ENCODE measurements at places on chromosomes 3 and 15. TPM values are rescaled to one million over a fixed set of nuclear protein-coding genes. Genes with fewer than 3 reads are reported as not detected.

FBXL2 gene
- total RNA-seq: 7.8 TPM

AADAC gene
- not detected for total RNA-seq

NUP210 gene
- total RNA-seq: 11.4 TPM

CYP19A1 gene
- total RNA-seq: 0.42 TPM

LRRIQ4 gene
- 0.15 TPM for total RNA-seq

PCLAF gene
- 138 TPM for total RNA-seq

CD200 gene
- not detected for total RNA-seq

ACVR2B gene
- total RNA-seq: 6.4 TPM

- H3K36me3 ChIP-seq: no peaks in the 10 kb centered on the region
- no peaks in the 10 kb centered on the region for H3K27me3 ChIP-seq
- DNase-seq: no peak
- no peak overlapping the region for H3K4me3 ChIP-seq
- H3K27ac ChIP-seq: no peak overlapping the region
Observed at GRCh38 chr3:116034086-116034485, 410.8 kb downstream of the GAP43 start.

DNA sequence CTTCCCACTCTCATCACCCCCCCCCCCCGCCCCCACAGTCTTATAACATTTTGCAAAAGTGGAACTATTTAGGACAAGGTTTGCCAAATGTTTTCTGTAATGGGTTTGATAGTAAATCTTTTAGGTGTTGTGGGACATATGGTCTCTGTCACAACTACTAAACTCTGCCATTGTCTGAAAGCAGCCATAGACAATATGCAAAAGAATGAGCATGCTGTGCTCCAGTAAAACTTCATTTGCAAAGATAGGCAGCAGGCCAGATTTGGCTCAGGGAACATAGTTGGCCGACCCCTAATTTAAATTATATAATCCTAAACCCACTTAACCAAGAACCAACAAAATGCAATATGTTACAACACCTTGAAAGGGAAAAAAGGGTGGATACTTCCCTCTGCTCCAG, 46.4 kb downstream of the TIPARP start:
- no peak overlapping the region for H3K4me3 ChIP-seq
- peak; percentile 36 for DNase-seq
- H3K27me3 ChIP-seq: no peaks in the 10 kb centered on the region
- H3K27ac ChIP-seq: no peak overlapping the region

DNA sequence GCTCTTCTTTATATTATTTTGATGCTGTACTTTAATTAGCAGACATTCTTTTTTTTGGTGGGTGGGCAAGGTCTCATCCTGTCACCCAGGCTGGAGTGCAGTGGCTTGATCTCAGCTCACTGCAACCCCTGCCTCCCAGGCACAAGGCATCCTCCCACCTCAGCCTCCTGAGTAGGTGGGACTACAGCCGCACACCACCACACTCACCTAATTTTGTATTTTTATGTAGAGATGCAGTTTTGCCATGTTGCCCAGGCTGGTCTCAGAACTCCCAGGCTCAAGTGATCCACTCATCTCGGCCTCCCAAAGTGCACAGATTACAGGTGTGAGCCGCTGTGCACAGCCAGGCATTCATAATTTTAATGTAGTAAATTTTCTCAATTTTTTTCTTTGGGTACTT, 608.1 kb downstream of the ZNF385D start:
- no peaks in the 10 kb centered on the region for H3K4me1 ChIP-seq
- no peaks in the 10 kb centered on the region for H3K36me3 ChIP-seq
- no peak overlapping the region for H3K27ac ChIP-seq
- DNase-seq: no peak
- no peak overlapping the region for H3K4me3 ChIP-seq
- no peaks in the 10 kb centered on the region for H3K27me3 ChIP-seq

- H3K27me3 ChIP-seq: no peaks in the 10 kb centered on the region
- H3K27ac ChIP-seq: no peak overlapping the region
- H3K4me3 ChIP-seq: no peak overlapping the region
Observed at GRCh38 chr3:5426094-5426883, 238.8 kb downstream of the EDEM1 start.

DNA sequence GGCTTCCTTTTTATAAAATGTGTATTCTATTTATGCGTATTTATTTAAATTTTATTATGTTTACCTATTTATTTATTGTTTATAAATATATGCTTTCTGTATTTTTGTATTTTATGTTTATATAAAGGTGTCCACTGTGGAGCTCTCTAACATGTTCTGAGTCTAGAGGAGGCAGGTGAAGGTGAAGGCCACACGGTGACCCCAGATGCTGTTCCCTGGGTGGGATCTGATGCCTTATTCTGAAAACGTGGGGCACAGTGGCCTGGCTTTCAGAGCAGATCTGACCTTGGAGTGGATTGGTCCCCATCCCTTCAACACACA, 104.7 kb upstream of the SLC7A14 start:
- no peak overlapping the region for H3K4me3 ChIP-seq
- no peak overlapping the region for H3K27ac ChIP-seq
- H3K4me1 ChIP-seq: no peaks in the 10 kb centered on the region
- no peaks in the 10 kb centered on the region for H3K36me3 ChIP-seq

GRCh38 chr3:189869165-189869564, 238.0 kb downstream of the TP63 start:
- no peaks in the 10 kb centered on the region for H3K27me3 ChIP-seq
- H3K27ac ChIP-seq: no peak overlapping the region
- H3K4me1 ChIP-seq: no peaks in the 10 kb centered on the region
- H3K4me3 ChIP-seq: no peak overlapping the region
- no peaks in the 10 kb centered on the region for H3K36me3 ChIP-seq

GRCh38 chr3:33170531-33170930, 48.1 kb downstream of the SUSD5 start:
- DNase-seq: no peak
- H3K4me1 ChIP-seq: no peaks in the 10 kb centered on the region
- no peaks in the 10 kb centered on the region for H3K36me3 ChIP-seq

DNA sequence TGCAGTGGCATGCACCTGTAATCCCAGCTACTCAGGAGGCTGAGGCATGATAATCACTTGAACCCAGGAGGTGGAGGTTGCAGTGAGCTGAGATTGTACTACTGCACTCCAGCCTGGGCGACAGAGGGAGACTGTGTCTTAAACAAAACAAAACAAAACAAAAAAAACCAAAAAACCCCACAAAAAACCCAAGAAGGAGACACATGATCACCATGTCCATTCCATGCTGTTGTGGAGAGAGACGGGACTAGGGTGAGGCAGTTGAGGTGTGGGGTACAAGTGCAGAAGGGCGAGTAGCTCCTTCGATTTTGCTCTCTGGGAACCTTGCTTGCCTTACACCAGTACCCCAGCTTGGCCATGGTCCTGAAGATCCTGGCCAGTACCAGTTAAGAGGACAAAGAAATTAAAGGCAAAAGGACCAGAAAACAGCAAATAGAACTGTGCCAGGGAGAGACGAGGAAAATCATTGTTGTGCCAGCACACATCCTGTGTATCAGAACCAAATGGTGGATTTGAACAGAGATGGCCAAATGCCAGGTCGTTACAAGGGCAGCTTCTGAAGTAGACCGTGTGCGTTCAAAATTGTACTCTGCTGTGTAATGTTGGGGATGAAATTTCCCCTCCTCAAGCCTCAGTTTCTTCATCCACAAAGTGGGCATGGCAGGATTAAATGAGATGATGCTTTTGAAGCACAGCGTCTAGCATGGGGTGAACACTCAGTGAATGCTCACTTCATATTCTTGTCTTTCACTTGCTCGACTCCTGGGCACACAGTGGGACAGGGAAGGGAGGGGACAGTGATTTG, 42.9 kb upstream of the CTSH start:
- H3K4me3 ChIP-seq: no peak overlapping the region
- no peaks in the 10 kb centered on the region for H3K4me1 ChIP-seq
- H3K27me3 ChIP-seq: no peaks in the 10 kb centered on the region
- DNase-seq: no peak

DNA sequence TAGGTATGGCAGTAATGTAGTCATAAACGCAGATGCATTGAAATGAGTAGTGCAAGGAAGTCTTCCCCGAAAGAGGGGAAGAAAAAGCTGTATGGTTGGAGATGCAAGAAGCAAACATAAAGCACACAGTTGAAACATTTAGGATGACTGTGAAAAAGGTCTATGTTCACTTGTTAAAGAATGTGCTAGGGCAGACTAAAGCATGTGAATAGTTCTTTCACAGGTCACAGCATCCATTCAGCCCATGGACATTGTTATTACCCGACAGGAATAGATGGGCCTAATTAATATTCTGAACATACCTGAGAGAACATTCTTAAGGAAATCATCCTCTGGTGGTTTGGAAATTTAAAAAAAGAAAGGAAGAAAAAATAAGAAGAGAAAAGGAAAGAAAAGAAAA, 595.2 kb downstream of the ZIC1 start:
- H3K27ac ChIP-seq: no peak overlapping the region
- H3K36me3 ChIP-seq: no peaks in the 10 kb centered on the region
- DNase-seq: no peak

DNA sequence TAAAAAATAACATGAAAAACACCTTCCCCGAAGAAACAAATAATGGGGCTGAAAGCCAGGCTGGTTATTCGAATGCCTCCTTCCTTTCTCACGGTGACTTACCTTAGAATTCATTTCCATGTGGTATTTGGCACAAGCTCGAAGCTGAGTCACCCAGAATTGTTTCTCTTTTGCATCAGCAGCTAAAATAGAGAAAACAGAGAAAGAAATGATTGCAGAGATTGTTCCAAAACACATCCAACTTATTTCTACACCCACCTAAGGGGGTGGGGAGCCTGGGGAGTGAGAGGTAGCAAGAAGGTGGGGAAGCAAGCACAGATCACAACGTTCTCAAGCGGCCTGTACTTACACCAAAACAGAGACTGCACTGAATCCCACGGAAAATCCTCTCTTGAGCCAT, 104.7 kb downstream of the OSBPL10 start:
- H3K27me3 ChIP-seq: no peaks in the 10 kb centered on the region
- no peak for DNase-seq
- H3K36me3 ChIP-seq: no peaks in the 10 kb centered on the region
- no peak overlapping the region for H3K27ac ChIP-seq
- H3K4me3 ChIP-seq: no peak overlapping the region

GRCh38 chr15:96035091-96035490, 295.4 kb upstream of the NR2F2 start:
- no peaks in the 10 kb centered on the region for H3K27me3 ChIP-seq
- no peaks in the 10 kb centered on the region for H3K36me3 ChIP-seq
- H3K27ac ChIP-seq: no peak overlapping the region
- no peak overlapping the region for H3K4me3 ChIP-seq

GRCh38 chr15:63805993-63806980, 27.5 kb downstream of the HERC1 start:
- DNase-seq: peak; percentile 54
- no peaks in the 10 kb centered on the region for H3K36me3 ChIP-seq
- no peak overlapping the region for H3K4me3 ChIP-seq

DNA sequence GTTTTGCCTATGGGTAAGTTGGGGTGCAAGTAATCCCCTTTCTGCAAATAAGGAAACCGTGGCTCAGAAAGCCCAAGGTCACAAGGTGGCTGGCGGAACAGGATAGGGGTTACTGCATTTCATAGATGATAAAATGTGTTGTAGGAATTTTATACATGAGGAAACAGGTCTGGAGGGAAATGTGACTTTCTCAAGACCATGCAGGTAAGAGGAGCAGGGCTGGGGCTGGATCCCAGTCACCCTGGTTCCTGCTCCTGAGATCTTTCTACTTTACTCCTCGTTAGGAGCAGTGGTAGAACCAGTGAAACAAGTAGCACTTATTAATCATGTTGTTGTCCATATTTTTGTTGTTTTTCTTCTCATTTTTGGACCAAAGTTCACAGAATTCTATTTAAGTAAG, 63.2 kb downstream of the SSUH2 start:
- no peaks in the 10 kb centered on the region for H3K36me3 ChIP-seq
- no peak overlapping the region for H3K27ac ChIP-seq
- DNase-seq: no peak
- no peak overlapping the region for H3K4me3 ChIP-seq
- no peaks in the 10 kb centered on the region for H3K4me1 ChIP-seq

GRCh38 chr15:54681584-54681983, 515.2 kb downstream of the RSL24D1 start:
- no peaks in the 10 kb centered on the region for H3K4me1 ChIP-seq
- no peaks in the 10 kb centered on the region for H3K36me3 ChIP-seq
- H3K4me3 ChIP-seq: no peak overlapping the region
- DNase-seq: no peak
- H3K27ac ChIP-seq: no peak overlapping the region

DNA sequence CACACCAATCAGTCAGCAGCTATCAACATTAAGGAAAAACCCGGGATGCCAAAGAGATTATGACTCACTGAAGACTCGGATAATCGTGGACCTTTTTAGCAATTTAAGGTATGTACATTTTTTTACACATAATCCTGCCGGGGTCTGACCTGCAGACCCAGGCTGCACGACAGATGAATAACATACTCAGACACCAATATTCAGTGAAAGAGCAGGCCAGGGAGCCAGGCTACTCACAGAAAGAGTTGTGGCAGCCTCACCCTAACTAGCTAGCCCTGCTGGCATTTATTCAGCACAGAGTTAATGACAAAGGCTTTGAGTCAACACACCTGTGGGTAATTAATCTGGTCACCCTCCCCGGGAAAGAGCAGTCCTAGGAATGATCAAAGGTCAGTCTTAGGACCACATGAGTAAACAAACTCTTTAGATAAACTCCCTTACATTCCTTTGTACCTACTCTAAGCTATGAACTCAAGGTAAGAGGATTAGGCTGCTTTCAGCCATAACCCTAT, 727.5 kb downstream of the TBL1XR1 start:
- DNase-seq: no peak
- H3K27me3 ChIP-seq: no peaks in the 10 kb centered on the region
- H3K27ac ChIP-seq: no peak overlapping the region
- no peak overlapping the region for H3K4me3 ChIP-seq

DNA sequence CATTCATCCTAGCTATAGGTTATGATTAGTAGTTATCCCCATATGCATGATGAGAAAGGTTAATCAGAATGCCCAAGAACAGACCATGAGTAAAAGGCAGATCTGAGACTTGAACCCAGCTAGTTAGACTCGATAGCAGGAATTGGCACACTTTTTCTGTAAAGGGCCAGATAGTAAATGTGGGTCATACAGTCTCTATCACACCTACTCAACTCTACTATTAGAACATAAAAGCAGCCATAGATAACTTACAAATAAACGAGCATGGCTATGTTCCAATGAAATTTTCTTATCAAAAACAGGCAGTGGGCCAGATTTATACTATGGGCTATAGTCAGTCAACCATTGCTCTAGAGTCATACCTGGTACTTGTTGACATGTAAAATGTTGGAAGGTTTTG, 24.6 kb downstream of the POLG start:
- no peaks in the 10 kb centered on the region for H3K27me3 ChIP-seq
- no peak for DNase-seq
- no peak overlapping the region for H3K27ac ChIP-seq
- peaks cover 86% of the 10 kb centered on the region for H3K36me3 ChIP-seq

DNA sequence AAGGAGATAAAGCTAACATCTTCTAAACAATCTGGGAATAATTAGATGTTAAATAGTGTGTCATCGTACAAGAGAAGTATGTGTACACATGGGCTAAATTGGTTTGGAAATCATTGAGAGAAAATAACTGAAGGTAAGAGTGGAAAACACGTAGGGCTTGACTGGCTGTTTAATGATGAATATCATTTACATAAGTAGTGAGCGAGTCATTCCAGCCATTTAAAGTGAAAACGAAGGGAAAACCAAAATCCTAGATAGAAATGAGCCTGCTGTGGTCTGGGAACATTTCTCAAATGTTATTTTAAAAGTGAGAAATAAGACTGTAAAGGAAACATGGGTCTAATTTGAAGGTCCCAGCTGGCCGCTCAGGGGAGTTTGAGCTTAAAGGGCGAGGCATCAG, 41.9 kb upstream of the KCNMB2 start:
- no peak overlapping the region for H3K27ac ChIP-seq
- no peak overlapping the region for H3K4me3 ChIP-seq
- H3K27me3 ChIP-seq: no peaks in the 10 kb centered on the region
- H3K4me1 ChIP-seq: no peaks in the 10 kb centered on the region
